ENCODE measurements at places on chromosomes 11 and 22.

DNA sequence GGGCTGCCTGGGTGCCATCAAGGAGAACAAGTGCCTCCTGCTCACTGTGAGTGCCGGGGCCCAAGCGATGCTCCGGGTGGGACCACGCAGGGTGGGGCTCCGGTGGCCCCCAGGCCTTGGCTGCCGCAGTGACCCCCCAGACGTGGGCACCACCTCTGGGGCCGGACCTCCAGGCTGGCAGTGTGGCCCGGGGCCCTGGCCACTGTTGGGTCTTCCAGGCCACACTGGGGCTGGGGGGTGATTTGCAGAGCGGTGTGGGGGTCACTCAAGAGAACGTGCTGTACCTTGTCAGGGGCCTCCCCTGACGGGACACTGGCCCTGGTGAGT lies 20.0 kb downstream of the TSPAN4 start:
- DNase-seq, result no peak

- no peak for DNase-seq
Measured at GRCh38 chr22:41888627-41889200, 26.2 kb downstream of the SHISA8 start.

DNA sequence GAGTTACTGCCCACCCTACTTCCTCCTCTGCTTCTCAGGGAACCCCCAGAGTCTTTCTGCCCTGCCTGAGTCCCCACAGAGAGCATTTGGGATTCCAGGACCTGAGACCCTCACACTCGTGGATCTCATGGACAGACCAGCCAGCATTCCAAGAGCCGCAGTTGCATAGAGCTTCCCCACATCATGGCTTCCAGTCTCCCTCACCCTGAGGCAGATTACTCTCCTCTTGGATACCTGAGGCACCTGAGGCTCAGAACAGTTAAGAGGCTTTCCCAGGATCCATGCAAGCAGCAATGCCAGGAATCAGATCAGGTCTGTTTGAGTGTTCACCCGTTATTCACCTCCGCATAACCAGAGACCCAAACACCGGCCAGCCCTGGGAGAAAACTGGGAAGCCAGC lies 102.2 kb downstream of the TRIM29 start:
- peak; percentile 26 for DNase-seq

- DNase-seq, result no peak
Measured at GRCh38 chr11:103602840-103603239, 433.6 kb upstream of the DDI1 start.

GRCh38 chr22:17104336-17104935 lies 16.7 kb downstream of the TMEM121B start:
- DNase-seq, result no peak

GRCh38 chr22:20530368-20531153 lies 23.2 kb downstream of the MED15 start:
- no peak for DNase-seq

DNA sequence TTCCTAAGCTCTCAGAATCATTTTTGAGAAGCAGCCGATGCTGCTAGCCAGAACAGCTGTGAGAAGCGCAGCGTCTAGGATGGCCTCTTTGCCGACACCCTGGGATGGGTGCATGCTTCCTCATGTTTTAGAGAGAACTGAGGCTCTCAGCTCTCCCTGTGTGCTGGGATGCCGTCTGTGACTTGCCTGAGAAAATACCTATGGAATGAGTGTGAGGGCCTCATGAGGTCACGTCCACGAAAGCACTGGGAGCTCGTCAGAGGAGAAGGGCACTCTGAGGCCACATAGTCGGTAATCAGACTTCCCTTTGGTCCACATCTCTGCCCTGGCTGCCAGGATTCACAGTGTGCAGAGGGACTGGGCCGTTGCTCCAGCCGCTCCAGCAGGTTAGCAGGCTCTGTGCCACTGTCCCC lies 54.7 kb downstream of the MICAL3 start:
- DNase-seq, result no peak

DNA sequence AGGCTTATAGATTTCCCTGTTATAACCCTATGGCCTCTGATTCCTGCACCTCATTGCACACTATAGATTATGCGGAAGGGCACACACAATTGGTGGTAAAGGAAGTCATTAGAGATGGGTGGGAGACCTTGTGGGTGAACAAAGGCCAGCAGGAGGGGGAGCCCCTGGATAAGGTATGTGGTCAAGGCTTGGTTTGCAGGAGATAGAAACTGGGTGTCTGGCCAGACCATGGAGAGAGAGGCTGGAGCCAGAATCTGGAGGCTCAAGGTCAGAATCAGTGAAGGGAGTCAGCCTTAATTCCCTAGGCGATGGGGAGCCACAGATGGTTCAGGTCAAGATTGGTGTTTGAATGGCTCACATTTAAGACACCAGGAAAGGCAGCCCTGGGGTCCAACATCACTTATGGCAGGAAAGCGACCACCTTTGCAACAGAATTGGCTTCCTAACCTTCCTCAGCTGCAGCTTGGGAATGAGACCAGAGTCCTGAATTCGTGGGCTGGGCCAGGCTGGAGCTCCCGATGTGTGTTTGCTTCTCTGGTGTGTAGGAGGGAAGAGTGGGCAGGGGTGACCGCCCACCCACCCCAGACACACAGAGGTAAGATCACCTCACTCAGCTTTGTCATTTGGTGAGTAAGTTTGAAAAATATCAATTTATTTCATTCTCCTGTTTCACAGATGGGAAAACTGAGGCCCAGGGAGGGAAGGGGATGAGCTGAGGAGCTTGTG lies 22.7 kb upstream of the SCUBE1 start:
- no peak for DNase-seq

DNA sequence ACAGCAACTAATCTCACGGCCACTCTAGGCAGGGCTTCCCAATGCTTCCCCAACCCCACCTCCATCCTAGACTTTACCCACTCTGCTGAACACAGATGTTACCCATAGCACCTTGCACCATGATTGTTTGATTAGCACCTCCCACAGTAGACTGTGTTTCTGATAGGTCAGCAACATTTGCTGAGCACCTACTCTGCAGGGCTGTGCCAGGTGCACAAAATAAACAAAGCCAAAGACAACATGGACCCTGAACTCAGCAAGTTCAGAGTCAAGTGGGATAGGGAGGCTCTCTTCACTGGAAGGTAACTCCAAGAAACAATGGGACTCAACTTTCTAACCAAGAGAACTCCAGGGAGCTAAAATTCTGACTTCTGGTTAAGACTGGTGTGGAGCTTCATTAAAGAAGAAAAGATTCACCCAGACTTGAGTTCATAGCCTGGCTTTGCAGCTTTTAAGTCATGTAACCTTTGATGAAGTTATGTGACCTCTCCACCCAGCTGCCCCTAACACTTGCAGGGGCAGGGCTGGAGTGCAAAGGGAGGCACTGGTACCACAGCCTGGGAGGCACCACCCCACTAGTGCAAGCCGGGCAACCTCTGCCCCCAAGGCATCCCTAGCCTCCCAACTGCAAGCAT lies 6.7 kb upstream of the RTN4RL2 start:
- peak; percentile 89 for DNase-seq

DNA sequence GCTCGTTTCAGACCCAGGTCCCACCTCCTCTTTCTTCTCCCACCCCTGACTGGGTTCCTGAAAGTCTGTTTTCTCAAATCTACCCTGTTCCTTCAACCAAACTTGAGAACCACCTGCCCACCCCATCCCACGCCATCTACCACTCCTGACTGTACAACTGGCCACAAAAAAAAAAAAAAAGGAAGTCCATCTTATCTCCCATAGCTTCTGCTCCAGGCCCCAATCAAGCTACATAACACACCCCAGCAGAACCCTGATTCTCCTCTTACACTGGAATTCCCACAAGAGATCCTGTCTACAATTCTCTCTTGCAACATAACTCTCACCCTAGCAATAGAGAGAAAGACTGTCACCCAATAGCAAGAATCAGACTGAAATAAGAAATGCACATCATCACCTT lies 39.2 kb upstream of the CHST1 start:
- DNase-seq, result no peak

DNA sequence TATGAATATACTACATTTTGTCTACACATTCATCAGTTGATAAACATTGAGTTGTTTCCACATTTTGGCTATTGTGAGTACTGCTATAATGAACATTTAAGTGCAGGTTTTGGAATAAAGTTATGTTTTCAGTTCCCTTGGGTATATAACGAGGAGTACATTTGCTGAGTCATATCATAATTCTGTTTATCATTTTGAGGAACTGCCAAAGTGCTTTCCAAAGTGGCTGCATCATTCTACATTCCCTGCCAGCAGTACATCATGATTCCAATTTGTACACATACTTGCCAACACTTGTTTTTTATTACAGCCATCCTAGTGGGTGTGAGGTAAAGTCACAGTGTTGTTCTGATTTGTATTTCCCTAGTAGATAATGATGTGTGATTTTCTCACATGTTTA lies 1458.6 kb upstream of the TENM4 start:
- DNase-seq, result no peak

DNA sequence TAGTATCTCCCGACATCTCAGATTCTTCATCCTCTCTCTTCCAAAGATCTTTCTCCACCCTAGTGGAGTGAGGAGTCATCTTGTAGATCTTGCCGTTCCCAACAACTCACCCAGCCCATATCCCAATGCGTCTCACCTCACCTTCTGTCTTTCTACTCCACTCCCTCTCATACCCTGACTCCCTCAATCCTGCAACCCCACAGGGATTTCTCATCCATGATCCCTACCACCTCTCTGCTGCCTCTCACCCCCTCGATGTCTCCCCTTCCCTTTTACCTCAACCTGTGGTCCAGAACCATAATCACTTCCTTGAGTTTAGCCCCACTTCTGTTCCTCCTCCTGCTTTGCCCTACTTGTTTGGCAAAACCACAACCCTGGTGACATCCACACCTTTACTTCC lies 41.7 kb downstream of the OTOG start:
- DNase-seq, result no peak

DNA sequence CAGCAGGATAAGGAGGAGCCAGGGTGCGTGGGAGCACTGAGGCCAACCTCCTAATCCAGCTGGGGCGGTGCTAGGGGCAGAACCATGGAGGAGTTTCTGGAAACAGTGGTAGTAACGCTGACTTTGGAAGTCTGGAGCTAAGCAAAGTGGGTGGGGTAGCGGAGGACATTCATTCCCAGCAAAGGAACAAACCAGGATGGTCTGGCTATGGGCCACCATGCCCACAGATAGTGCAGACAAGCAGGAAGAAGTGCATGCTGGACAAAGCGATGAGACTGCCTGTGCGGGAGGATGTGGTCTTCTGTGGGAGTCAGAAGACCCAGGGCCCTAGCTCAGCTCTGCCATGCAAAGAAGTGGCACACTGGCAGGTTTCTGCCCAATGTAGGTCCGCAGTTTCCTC lies 71.6 kb upstream of the CSNK2A3 start:
- no peak for DNase-seq

DNA sequence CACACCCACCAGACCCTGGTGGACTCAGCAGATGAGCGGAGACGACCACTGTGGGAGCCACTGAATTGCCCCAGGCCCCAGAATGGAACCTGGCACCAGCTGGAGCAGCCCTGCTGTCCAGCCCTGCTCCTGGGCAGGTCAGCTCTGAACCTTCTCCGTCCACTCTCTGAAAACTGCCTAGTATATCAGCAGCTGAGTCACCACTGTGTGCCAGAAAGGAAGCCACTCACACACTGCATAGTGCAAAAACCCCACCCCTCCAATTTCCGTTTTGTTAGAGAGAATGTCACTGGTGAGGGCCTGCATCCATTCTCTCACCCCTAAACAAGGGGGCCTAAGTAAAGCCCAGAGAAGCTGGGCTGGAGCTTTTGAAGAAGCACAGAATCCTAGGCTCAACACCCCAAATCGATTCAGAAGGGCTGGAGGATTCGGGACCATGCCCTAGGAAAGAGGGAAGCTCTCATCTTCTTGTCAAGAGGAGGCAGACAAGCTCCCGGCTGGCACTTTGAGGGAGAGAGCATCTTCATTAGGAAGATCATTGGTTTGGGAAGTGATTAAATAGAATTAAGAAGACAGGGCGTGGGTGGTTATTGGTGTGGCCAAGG lies 44.5 kb downstream of the GALNT18 start:
- no peak for DNase-seq

DNA sequence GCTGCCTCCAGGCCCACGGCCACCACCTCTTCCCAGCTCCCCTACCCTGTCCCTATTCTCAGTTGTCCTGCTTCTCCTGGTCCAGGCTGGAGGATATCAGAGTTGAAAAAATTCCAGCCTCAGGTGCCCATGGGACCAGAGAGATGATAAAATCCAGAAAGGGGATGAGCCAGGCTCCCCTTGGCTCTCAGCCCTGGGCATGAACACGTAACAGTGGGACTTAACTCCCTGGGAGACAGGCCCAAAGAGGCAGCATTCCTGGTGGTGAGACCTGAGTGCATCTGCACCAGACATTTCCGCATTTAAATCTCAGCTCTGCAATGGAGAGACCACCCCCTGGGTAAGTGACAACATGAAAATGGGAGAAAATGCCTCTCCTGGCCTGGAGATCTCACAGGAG lies 10.4 kb upstream of the SLC39A13 start:
- DNase-seq, result no peak

DNA sequence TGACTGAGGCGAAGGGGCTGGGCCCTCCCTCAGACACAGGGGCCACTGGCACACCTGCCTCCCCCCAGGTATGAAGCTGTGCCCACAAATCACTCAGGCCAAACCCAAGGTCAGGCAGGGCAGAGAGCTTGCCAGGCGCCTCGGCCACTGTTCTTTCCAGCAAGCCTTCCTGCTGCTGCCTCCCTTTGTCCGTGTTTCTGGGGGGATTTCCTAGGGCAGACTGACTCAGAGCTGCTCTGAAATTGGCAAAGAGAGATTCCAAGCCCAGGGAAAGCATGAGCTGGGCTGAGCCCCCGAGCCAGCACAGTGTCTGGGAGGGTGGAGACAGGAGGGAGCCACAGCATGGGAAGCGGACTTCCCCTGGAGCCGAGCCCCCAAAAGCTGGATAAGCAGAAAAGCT lies 33.2 kb downstream of the PPP2R1B start:
- DNase-seq, result no peak

- DNase-seq, result peak; percentile 44
Measured at GRCh38 chr11:1203505-1204271, 19.2 kb upstream of the MUC5B start.

GRCh38 chr11:26244207-26244606 lies 87.7 kb upstream of the ANO3 start:
- no peak for DNase-seq

DNA sequence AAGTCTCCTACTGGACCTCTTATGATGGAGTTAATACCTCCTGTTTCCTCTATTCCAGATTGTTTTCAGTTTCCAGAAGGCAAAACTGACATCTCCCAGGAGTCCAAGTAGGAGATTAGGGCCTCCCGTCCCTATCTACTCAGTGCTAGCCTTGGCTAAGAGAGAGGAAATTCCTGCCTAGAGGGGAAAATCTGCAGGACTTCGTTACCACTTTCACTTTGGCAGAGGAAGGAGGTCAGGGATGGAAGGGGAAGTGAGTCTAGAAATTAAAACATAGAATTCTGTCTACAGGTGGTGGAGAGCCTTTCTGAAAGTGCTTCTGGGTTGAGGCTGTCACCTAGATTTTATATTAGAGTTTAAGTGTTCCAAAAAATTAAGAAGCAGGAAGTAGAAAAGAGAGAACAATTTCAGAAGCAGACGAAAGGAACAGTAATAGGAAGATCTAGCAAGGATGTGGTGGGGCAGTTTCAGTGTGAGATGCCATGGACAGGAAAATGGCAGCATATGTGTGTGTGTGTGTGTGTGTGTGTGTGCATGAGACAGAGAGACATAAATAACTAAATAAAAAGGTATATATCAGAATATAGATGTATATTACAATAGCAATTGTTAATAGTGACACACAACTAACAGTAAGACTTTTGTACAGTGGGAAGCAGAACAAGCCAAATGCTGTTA lies 2.4 kb upstream of the TRIM68 start:
- DNase-seq, result no peak

GRCh38 chr11:117010808-117011540 lies 87.3 kb downstream of the SIK3 start:
- DNase-seq, result no peak

GRCh38 chr11:87325490-87325872 lies 287.7 kb downstream of the TMEM135 start:
- no peak for DNase-seq

GRCh38 chr11:2134022-2135010 lies 4.9 kb downstream of the IGF2 start:
- DNase-seq, result peak; percentile 41
